Anterior cingulate cortex (tissue), 58 donors: ENCODE measurements at places on chromosomes 11 and 22.
A peak's percentile ranks its signal among the peaks of the same experiment; 100 is the strongest.

DNA sequence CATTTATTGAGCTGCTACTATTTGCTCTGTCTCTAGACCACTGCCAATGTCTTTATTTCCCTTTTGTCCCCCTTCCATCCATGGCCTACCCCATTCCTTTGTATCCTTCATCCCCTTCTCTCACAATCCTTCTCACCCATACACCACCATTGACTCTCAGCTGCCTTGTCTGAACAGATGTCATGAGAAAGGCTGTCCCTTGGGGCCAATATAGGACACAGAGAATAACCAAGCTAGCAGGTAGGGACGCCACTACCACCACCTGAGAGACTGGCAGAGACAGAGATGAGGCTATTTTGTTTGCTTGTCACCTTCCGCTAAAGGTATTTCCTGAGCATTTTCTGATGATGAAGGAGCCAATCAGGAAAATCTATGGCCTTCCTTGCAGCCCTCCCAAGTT lies 138.9 kb downstream of the CD44 start:
- DNase-seq, result no peak

DNA sequence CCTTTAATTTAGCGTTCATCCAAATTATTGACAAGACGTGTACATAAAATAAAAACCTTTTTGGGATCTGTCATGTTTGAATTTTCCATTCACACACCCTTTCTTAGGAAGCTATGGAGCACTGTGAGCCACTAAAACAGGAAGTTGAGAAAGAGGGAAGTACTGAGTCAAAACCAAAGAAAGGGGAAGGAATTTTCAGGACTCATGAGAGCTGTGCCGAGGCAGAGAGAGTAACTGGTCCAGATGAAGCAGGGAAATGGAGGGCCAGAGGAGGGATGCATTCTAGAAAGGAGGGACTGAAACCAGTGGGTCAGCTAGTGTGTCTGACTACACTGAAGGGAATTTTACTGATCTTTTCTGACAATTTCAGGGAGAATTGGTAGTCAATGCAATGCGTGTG lies 24.9 kb downstream of the APLP2 start:
- no peak for DNase-seq

DNA sequence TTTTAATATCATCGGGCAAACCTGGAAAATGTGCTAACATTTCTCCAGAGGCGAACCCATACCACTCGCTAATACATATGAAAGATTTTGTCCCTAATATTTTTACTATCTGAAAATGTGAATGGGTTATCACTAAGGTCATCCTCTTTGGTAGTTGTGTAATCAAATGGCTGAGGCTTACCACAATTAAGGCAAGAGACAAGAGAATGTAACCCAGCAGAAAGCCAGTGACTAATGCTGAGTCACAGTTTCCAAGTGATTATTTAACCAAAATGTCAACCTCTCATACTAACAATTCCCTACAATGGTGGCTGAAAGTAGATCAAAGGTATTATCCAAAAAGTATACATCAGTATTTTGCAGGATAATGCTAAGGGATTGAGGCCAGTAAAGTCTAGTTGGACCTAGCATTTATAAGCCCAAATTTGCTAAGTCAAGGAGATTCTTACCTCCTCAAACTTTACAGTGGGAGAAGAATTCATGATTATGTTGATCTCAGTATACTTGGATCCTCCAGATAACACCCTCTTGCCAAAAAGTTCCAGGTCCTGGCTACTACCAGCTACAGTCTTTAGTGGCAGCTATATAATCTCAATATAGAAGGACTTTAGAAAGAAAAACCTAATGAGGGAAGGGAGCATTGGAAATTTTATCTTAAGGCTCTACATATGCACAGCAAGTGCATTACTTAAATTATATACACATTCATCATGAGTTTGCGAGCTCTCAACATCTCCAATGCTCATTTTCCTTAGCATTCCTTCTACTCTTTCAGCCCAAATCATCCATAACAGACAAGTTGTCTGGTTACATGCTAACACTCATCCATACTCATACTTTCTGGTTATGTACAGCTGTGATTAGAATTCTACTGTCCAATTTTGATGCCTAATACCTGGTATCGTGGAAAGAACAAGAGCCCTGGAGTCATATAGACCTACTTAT lies 25.4 kb downstream of the SIK3 start:
- no peak for DNase-seq

DNA sequence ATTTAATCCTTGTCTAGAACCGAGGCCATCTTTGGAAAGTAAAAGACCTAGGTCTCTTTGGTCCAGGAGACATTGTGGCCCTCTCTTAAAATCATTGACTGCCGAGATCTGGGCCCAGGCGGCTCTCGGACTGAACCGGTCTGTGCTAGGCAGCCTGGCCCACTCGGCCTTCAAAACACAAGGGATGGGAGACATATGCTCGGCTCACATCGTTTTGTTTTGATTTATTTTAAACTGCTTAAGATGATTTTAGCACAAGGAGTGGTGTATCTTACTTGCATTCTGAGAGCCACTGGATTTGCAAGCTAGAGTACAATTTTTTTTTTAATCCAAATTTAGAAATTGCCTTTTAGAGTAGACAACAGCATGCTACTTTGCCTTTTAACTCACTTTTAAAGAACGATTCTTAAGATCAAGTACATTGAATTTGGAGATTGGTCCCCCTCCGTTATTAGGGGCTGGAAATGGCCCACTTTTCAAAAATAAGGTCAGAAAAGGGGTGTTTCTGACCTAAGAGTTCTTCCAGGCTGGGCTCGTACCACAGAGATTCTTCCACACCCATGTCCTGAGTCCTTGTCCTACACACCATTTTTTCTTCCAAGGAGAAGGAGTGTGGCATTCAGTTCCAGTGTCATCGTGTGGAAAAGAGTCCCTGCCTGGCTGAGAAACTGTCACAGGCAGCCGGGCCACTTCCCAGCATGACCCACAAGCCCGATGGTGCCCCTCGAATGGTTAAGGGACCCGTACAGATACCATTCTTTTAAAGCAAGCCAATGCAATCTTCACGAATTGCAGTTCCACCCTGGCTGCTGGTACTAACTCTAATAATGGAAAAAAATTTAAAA lies 80.5 kb upstream of the WNT7B start:
- DNase-seq, result peak; percentile 40

- DNase-seq, result no peak
Observed at GRCh38 chr11:127677660-127678425, 677.3 kb upstream of the KIRREL3 start.

- DNase-seq, result no peak
Observed at GRCh38 chr11:12133547-12134235, 23.3 kb downstream of the MICAL2 start.

GRCh38 chr11:20310596-20311394 lies 52.7 kb upstream of the HTATIP2 start:
- no peak for DNase-seq

DNA sequence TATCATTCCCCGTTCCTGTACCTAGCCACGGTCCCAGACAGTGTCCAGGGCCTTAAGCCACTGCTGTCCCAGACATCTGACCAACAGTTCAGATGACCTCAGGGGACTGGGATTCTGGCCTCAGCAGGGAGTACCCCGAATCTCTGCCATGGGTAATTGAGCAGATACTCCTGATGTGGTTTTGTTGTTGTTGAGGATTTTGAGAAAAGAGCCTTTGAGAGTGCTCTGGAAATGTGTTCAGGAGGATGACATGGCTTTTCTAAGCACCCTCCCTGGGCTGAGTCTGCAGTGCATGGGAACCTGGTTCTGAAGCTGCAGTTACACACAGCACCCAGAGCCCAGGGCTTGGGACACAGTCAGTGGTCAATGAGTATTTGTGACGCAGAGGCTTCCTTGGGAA lies 30.4 kb downstream of the ADAMTS15 start:
- DNase-seq, result no peak

DNA sequence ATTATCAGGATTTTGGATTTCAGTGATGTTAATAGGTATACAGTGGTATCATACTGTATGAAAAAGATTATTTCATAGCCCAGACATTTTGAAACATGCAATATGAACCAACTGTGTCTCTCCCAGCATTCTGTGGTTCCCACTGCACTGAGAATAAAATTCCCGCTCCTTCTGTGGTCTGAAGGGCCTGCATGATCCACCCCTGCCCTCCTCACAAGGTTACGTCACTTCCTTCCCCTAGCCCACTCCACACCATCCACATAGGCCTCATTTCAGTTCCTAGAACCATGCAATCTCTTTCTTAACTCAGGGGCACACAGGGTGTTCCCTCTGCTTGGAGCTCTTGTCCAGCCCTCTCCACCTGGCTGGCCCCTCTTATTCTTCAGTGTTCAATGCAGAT lies 103.1 kb downstream of the TSPAN18 start:
- DNase-seq, result no peak

GRCh38 chr11:59845399-59845798 lies at the start of gene CBLIF:
Gene CBLIF (minus strand): TSS chr11:59845499. CDS start chr11:59845453, 46 bp downstream.
- DNase-seq, result no peak

GRCh38 chr11:59556917-59557348 lies 45.6 kb downstream of the OR4D9 start:
- no peak for DNase-seq
